ENCODE measurements at places on chromosomes 13 and 19.

DNA sequence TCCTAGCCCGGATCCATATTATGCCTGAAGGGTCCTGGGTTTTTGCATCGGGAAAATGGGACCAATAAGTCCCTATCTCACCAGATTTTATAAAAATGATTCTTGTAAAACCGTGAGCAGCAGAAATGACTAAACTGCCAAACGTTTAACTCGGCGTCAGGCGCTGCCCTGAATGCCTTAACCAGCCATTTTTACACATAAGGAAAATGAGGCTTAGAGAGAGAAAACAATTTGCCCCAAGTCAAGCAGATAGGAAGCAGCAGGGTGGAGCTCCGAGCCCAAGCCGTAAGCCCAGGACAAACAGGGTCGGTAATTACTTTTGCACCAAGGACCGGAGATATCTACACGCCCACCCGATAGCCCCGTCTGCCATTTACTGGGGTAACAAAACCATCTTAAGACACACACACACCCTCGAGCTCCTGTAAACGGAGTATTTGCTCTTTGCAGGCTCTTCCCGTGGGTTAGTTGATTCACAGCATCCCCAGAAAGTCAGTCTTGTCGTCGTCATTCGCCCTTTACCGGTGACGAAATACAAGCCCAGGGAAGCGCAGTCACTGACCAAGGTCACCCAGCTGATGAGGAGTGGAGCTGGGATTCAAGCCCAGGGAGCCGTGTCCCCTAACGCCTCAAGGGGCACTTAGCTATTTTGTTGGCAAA, 16.0 kb upstream of the MRI1 start:
- no peak for DNase-seq

GRCh38 chr19:33117501-33117900, 14.4 kb upstream of the WDR88 start:
- DNase-seq, result no peak

GRCh38 chr13:46622630-46623256, 69.8 kb downstream of the LRCH1 start:
- no peak for DNase-seq

GRCh38 chr19:14871619-14872230, 14.2 kb downstream of the OR7A17 start:
- DNase-seq, result no peak

GRCh38 chr13:108270442-108270841, 924 bp downstream of the TNFSF13B start:
- no peak for DNase-seq

- DNase-seq, result no peak
Observed at GRCh38 chr19:4498694-4499093, 19.6 kb downstream of the PLIN4 start.

DNA sequence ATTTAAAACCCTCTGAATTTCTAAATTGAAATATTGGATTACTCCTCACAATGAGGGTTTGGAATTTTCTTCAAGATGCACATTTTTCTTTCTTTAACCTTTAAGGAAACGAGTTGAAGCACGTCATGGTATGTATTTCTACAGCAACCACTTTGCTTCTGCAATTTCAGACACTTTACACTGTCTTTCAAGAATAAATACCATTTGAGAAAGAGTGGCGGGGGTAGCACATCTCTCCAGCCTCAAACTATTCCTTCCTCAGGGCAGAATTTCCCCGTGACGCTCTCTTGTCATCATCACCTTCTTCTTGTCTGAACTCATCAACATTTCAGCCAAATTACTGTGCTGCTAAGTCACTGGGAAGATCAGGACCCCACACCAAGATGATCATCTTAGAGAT, 1073.4 kb downstream of the EFNB2 start:
- no peak for DNase-seq

DNA sequence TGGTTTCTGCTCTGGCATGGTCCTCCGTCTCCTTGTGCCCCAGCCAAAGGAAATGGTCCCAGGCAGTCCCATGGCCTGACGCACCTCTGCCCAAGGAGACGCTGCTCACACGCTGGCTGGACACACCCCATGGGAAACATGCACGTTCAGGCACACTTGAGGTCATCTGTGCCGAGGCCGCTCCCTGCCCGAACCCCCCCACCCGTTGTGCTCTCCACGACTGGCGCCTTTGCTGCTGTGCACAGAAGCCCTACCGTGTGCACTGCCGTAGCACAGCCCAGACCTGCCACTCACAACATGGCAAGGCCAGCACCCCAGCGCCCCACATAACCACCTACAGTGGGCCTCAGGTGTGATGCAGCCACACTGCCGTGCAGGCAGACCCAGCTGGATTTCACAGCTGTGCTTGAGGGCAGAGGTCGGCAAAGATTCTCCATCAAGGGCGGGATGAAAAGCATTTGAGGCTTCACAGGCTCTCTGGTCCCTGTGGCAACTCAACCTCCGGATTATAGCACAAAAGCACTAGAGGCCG, 65.7 kb downstream of the SPACA7 start:
- DNase-seq, result no peak

- no peak for DNase-seq
Observed at GRCh38 chr19:35696835-35697234, 7.5 kb upstream of the ZBTB32 start.

DNA sequence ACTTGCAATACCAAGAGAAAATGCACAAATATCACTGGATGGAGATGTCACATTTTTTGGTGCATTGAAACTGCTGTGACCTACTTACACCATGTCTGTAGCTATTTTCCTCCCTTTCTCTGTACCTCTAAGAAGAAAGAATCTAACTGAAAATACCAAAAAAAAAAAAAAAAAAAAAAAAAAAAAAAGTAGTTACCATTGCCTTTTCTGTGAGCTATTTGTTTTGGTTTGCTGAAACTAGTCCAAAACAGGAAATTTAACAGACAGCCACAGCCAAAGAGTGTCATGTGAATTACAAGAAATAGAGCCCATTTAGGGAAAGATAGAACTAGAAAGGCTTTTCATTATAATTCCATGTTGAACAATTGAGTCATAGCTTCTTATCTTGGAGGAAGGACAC, 37.3 kb downstream of the TNFSF13B start:
- no peak for DNase-seq

DNA sequence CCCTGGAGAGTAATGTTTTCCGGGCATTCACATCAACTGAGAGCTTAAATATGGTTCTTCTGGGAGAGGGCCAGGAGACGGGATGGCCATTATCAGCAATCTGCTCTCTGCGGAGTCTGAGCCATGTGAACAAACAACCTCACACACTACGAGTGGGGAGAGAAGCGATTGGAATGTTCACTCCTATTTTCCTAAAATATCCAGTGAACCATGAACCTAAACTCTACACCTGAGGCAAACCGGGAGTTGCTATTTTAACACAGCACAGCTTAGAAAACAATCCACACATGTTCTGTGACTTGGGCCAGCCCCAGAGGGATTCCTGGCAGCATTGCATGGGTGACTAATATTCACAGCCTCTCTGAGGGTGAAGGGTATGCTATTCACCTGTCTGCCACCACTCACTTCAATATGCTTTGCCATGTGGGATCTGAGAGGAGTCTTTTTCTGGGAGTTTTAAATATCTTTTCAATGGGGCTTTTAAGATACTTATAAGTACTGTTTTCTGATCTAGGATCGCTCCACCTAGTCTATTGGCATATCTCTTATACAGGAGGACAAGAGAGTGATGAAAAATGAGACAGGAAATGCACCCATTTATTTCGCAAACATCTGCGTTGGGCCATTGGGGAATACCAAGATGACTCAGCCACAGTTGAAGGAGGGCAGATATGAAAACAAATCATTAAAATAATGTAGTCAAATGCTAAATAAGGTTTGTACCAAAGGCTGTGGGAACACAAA, 72.6 kb upstream of the SERP2 start:
- DNase-seq, result peak; percentile 78

GRCh38 chr19:4966591-4966990, 2.3 kb upstream of the KDM4B start:
- DNase-seq, result no peak

DNA sequence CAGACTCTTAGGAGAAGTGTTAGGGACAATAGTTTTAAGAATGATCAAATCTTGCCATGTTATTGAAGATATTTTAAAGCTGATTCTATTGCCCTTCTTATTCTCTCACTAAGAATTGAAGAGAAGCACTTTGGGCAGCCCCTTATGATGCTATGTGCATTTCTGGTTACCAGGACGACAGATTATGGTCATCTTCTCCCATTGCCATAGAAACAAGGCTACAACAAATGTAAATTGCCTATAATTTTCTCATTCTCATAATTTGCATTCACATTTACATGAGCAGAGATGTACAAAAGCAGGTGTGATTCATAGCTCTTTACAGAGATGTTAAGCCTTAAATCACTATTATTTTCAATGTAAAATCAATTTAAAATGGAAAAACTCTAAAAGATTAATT, 137.3 kb upstream of the PCDH9 start:
- no peak for DNase-seq

- DNase-seq, result no peak
Observed at GRCh38 chr19:56111601-56112312, 9.3 kb downstream of the ZNF787 start.

DNA sequence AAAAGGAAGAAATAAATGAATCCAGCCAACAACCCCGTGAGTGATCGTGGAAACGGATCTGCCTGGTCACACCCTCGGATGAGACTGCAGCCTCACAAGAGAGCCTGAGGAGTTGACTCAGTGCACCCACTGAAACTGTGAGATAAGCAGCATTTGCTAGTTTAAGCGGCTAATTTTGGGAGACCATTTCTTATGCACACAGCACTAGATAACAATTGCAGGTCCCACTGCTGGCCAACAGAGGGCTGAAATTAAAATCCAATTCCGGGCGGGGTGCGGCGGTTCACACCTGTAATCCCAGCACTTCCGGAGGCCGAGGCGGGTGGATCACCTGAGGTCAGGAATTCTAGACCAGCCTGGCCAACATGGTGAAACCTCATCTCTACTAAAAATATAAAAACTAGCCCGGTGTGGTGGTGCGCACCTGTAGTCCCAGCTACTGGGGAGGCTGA, 3.6 kb downstream of the UQCR11 start:
- no peak for DNase-seq

- no peak for DNase-seq
Observed at GRCh38 chr13:52615812-52616211, 26.4 kb upstream of the HNRNPA1L2 start.

DNA sequence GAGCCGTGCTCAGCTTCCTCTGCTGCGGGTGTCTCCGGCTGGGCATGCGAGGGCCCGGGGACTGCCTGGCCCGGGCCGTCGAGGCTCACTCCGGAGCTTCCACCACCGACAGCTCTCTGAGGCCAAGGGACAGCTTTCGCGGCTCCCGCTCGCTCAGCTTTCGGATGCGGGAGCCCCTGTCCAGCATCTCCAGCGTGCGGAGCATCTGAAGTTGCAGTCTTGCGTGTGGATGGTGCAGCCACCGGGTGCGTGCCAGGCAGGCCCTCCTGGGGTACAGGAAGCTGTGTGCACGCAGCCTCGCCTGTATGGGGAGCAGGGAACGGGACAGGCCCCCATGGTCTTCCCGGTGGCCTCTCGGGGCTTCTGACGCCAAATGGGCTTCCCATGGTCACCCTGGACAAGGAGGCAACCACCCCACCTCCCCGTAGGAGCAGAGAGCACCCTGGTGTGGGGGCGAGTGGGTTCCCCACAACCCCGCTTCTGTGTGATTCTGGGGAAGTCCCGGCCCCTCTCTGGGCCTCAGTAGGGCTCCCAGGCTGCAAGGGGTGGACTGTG, 1.2 kb downstream of the S1PR4 start:
- no peak for DNase-seq

DNA sequence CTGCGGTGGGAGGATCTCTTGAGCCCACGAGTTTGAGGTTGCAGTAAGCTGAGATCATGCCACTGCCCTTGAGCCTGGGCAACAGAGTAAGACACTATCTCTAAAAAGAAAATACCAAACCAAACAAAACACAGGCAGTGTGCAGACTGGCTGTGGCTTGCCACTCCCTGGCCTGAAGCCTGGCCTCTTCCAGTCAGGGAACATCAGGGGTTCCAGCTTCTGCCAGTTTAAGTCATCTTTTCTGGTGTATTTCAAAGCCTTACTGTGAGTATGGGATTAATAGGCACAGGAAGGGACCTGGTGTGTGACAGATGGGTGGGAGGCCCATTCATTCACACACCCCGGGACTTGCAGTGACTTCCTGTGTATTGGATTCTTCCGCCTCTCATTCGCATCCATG, 27.0 kb upstream of the F2RL3 start:
- DNase-seq, result no peak

- no peak for DNase-seq
Observed at GRCh38 chr13:80009760-80010159, 331.2 kb downstream of the SPRY2 start.

- DNase-seq, result no peak
Observed at GRCh38 chr13:91134803-91135184, 212.7 kb upstream of the MIR17HG start.

- no peak for DNase-seq
Observed at GRCh38 chr13:49874430-49874829, 61.7 kb downstream of the SPRYD7 start.

DNA sequence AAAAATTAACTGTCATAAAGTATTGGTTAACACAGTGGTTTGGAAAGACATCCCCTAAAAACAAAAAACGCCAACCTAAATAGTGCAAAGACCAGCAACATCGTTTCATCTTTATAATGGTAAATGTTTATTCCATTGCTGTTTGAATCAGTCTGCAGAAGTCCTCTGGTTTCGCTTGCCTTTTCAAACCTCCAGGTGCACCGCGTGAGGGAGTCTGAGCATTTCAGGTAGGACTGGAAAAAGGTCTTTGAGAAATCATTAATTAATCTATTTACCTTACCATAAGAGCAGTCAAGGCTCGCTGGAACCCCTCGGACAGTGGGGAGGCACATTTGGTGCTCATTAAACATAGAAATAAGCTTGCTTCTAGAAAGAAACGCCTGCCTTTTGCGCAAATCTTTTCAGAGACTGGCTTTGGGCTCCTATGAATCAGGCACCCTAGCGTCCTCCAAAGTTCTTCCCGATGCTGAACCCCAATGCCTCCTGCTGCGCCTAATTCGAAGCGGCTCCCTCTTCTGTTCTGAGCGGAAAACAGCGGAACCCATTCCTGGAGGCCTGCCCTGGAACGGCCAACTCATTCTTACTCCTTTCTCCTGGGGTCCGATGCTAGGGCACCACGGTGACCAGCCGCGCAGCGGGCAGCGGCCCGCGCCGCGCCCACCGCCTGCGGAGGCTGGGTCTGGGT, 951 bp upstream of the MTUS2 start:
- DNase-seq, result no peak

- no peak for DNase-seq
Observed at GRCh38 chr19:15188851-15189250, 11.9 kb downstream of the NOTCH3 start.

DNA sequence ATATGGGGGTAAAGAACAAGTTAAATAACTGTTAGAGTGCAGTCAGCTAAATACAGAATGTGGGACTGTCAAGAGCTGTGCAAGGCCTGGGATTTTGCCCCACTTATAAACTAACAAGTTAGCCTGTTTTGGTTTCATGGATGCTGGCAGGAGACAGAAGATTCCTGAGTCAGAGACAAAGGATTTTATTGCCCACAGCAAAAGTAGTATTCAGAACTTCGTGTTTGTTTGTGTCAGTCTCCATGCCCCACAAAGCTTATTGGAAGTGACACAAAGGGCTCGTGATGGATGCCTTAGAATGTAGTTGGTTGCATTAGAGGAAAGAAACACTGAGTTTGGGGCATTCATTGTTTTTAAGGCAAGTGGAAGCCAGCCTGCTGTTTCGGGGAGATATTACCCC, 22.2 kb upstream of the SPRYD7 start:
- DNase-seq, result no peak

GRCh38 chr19:28466107-28467045, 746.6 kb downstream of the UQCRFS1 start:
- no peak for DNase-seq

GRCh38 chr19:29259153-29259552, 46.2 kb upstream of the UQCRFS1 start:
- DNase-seq, result no peak

- DNase-seq, result no peak
Observed at GRCh38 chr13:28474491-28475134, 20.3 kb downstream of the FLT1 start.

Measured in NCI-H187 treated with DMSO at 0.1 percent for 48 hours (cell line).